ENCODE measurements at places on chromosomes 11 and 22.

GRCh38 chr22:48718818-48719500 is 1108.7 kb downstream of the BRD1 start:
- no peak for DNase-seq

- no peak for DNase-seq
Measured at GRCh38 chr11:48036466-48036865, 56.1 kb downstream of the PTPRJ start.

- no peak for DNase-seq
Measured at GRCh38 chr11:16012125-16012751, 344.1 kb downstream of the SOX6 start.

DNA sequence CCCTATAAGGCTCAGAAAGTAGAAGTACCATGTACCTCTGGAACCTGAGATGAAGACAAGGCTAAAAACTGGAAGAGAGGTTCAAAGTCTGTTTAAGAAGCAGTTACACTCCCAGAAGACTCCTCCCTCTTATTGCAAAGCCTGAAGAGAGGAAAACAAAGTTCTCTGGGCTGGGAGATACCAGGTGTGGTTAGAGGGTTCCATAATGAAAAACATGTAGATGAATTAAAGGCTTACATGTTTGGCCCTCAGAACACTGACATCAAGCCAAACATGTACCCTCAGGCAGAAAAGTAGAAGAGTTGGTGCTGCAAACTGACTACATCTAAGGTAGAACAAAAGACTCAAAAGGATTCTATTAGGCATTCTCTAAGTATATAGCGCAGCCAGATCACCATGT is 205.3 kb downstream of the TTC28 start:
- no peak for DNase-seq

DNA sequence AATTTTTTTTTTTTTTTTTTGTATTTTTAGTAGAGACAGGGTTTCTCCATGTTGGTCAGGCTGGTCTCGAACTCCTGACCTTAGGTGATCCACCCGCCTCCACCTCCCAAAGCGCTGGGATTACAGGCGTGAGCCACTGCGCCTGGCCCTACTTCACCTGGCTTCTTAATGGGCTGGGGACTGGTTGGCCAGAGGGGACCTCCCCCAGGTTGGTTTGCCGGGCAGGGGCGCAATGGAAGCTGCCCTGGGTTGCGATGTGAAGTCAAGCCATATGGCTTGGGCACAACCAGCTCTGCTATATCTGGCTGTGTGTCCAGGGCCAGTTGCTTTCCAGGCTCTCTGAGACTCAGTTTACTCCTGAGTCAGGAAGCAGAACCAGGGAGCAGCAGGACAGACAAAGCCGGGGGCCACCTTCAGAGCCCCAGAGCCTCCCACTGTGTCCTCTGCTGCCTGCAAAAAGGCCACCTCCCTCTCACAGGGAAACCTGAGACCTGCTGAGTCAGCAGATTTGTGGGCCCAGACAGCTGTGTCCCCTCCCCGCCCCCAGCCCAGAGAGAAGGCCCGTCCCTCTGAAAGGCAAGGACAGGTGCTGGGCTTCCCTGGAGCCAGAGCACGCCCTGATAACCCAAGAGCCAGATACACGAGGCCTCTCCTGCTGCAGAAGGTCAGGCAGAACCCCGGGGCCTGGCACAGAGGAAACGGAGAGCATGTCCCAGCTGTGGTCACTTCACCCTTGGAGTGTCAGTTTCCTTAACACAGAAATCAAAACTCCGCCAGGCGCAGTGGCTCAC is 29.2 kb upstream of the DAGLA start:
- DNase-seq, result no peak

GRCh38 chr22:23385678-23386631 is 194.1 kb downstream of the IGLL1 start:
- peak; percentile 30 for DNase-seq

- DNase-seq, result no peak
Measured at GRCh38 chr22:19959043-19959586, 17.5 kb upstream of the TXNRD2 start.

GRCh38 chr22:30778261-30778660 is 83.6 kb downstream of the OSBP2 start:
- no peak for DNase-seq

- no peak for DNase-seq
Measured at GRCh38 chr11:31794548-31794947, 16.6 kb downstream of the PAX6 start.

DNA sequence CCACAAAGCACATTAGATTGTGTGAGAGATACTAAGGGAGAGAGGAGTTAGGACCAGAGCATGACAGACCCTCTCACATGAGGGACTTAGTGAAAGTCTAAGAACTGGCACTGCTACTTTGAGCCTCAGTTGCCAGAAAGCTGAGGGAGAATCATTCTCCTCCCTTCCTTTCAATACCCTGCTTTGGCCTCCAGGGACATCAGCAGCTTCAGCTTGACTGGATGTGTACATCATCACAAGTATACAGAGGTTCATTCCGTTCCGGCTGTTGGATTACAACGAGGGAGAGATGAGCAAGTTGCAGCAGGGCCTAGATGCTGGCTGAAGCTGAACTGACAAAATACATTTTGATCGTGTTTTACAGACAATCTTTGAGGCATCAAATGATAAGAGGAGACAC is 15.7 kb upstream of the ANO5 start:
- no peak for DNase-seq

- DNase-seq, result no peak
Measured at GRCh38 chr11:40187295-40187694, 1272.2 kb downstream of the LRRC4C start.

DNA sequence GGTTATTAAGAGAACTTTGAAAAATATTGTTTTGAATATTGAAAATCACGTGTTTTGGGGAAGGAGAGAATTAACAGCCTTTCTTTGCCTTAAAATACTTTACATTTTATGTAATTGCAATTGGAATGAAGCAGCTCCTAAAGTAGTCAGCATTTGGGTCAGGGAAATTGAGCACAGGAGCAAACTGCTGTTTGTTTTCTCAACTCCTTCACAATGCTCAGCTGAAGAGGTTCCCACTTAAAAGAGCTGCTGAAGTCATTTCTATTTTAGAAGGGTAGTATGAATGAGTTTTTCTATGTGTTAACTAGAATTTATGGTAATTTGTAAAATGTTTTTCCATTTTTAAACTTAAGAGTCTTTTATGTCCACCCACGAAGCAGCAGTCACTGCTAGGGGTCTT is 8.1 kb upstream of the UCP2 start:
- no peak for DNase-seq

GRCh38 chr11:30774496-30775232 is 188.5 kb upstream of the MPPED2 start:
- DNase-seq, result no peak

DNA sequence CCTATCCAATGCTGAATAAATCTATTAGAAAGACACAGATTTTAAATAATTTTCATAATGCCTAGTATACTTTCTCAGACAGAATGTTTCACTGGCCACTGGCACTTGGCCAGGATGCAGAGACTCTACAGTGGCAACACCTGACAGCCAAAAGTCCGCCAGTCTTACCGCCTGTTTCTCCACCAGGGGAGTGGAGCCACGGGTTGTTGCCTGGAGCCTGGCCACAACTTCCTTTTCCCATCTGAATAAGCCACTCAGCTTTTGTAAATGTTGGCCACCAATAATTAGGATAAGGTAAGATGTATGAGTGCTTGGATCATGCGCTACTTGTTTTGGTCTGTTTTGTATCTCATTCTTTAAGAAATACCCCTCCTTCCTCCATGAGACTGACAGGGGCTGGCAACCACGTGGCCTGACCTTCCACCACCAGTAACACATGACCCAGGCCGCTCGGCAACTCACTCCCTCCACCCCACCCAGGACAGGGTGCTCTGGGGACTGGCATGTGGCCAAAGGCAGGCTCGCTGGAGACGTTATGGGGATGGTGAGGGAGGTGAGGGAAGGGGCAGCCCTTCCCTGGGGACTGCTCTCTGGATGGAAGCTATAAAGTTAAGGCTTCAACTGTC is 93.0 kb upstream of the BID start:
- no peak for DNase-seq

DNA sequence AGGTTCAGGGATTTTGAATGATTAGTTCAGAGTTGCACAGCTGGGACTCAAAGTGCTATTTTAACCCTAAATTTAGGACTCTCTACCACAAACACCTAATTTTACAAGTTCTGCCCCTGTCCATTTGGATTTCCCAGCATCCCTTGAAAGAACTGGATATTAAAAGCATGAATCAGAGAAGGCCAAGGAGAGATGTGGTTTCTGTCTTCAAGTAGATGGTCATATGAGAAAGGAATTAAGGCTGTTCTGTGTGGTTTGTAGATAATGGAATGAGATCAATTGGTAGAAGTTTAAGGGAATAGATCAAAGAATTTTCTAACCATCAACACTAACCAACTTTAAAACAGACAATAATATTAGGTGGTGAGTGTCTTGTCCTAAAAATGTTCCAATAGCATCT is 106.4 kb upstream of the TENM4 start:
- DNase-seq, result no peak

DNA sequence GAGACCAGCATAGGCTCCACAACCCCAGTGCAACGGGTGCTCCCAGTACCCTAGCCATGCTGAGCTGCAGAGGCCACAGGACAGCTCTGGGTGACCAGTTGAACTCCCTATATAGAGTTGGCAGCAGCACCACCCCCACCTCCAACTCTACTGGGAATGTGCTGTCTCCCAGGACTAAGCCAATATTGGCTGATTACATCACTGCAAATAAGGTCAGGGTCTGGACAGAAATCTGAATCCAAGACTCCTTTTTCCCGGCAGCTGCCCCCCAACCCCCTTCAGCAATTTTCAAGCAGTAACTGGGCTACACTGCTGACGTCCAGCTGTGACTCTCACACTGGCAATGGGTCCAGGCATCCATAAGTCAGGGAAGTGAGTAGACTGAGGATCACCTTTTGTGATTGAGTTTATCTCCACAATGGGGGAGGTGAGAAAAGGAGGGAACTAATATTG is at the start of gene HPX:
HPX (minus strand) TSS at position 82 of the 453 bp plus-strand sequence; CDS start at position 58, 24 bp downstream.
- no peak for DNase-seq

- no peak for DNase-seq
Measured at GRCh38 chr11:98234698-98235097, 786.1 kb upstream of the CNTN5 start.

DNA sequence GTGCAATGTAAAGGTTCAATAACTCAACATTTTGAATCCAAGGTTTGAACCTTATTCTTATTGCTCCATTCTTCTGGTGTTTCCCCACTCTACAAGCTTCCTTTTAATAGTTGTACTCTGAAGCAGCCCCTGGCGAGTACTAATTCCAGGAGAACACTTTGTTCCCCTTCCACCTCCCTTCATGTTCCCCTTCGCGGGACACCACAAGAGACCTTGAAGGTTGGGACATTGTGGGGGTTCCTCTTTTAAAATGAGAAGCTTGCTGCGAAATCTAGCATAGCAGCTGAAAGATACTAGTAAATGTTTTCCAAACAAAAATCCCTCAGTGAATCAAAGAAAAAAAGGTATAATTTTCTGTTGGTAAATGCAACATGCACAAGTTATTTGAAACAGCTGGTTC is 626.3 kb upstream of the LRRC4C start:
- DNase-seq, result no peak

DNA sequence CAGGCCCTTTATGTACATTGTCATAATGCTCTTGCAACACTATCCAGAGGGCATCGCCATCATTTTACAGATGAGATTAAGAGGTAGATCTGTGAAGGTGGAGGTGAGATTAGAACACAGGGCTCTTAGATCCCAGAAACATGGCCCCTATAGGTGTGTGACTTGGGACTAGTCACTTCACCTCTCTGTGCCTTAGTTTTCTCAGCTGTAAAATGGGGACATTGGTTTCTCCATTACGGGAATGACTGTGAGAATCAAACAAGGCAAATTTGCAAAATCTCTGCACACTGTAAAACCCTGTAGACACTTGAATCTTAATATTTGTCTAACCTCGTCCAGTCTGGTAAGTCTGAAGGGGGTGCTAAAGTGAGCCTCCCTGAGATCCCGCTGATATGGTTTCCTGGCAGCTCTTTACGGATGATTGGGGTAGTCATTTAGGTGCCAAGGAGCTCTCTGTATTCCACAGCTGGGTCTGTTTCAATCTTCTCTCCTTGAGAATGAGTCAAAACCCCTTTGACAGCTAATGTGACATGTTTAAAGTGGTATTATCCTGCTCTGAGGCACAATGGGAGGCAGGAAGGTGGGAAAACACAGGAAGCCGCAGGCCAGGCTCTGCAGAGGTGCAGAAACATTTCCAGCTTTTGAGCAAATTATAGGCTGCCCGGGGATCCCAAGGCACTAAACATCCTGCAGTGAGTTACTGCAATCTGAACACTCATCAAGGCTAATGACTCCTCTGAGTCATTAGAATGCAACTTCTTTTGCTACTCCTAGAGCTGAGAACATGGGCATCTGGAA is 140.8 kb downstream of the CCDC81 start:
- no peak for DNase-seq

DNA sequence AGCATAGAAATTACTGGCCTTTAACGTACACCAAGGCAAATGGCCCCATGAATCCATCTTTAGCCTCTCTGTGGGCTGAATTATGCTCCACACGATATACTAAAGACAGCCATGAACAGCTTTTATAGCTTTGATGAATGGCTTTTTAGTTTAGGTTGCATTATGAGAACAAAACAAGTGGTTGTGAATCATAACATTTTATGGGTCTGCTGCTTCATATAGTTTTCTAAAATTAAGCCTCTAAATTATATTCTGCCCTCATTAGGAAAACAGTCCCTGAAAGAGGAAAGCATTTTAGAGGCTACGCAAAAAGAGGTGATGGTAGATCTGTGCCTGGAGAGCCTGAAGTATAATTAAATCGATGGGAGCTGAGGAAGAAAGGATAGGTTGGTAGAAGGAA is 221.3 kb downstream of the CADM1 start:
- DNase-seq, result no peak

GRCh38 chr11:104422324-104422944 is 258.5 kb upstream of the PDGFD start:
- no peak for DNase-seq

DNA sequence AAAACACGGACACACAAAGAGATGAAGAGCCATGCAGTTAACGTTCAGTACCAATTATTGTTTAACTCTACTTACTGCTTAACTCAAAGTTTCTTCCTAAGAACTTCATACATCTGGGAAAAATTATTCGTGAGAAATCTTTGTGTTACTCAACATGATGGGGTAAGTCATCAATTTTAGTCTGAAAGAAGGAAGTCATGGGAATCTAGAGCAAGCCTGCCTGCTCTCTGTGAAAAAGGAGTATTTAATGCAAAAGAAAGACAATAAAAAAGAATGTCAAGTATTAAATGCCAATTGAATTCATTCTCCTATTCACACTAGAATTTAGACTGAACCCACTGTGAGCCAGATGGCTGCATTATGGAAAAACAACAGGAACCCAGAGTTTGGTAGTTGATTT is 16.0 kb downstream of the TMEM123 start:
- no peak for DNase-seq

- no peak for DNase-seq
Measured at GRCh38 chr22:32211011-32211410, 6.1 kb upstream of the RFPL2 start.

All from HFF-Myc (cell line).